ENCODE measurements at places on chromosomes 6 and 20.

GRCh38 chr20:14049111-14049510 lies 53.8 kb downstream of the MACROD2 start:
- DNase-seq, result no peak

GRCh38 chr6:16956361-16956760 lies 145.5 kb upstream of the STMND1 start:
- no peak for DNase-seq

DNA sequence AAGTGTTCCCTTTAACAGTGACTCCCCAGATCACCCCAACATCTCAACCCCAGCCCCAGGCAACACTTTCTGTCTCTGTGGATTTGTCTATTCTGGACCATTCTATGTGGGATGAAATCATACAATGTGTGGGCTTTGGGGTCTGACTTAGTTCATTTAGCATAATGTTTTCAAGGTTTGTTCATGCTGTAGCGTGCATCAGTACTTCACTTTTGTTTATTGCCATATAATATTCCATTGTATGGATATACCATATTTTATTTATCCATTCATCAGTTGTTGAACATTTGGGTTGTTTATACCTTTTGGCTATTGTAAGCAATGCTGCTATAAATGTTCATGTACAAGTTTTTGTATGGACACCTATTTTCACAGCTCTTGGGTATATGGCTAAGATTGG lies 31.0 kb downstream of the FOXF2 start:
- no peak for DNase-seq

- no peak for DNase-seq
Observed at GRCh38 chr6:161130967-161131766, 139.6 kb downstream of the MAP3K4 start.

GRCh38 chr6:18467741-18468502 lies 80.8 kb downstream of the RNF144B start:
- DNase-seq, result no peak

DNA sequence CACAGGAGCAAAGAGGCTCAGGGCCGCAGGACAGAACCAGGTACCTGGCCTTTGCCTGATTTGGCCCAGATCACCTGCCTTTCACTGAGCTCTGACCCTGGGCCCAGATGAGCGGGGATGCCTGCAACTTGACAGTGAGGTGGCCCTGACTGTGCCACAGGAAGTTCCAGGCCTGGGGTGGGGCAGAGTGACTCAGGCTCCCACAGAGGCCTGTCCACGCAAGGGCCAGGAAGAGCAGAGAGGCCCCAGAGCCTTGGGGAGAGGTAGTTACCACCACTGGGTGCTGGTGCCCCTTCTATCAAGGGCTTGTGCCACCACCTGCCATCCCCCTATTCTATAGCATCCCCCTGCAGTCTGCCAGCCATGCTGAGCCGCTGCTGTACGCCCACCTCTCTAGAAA lies 4.1 kb upstream of the NOL4L start:
- no peak for DNase-seq

DNA sequence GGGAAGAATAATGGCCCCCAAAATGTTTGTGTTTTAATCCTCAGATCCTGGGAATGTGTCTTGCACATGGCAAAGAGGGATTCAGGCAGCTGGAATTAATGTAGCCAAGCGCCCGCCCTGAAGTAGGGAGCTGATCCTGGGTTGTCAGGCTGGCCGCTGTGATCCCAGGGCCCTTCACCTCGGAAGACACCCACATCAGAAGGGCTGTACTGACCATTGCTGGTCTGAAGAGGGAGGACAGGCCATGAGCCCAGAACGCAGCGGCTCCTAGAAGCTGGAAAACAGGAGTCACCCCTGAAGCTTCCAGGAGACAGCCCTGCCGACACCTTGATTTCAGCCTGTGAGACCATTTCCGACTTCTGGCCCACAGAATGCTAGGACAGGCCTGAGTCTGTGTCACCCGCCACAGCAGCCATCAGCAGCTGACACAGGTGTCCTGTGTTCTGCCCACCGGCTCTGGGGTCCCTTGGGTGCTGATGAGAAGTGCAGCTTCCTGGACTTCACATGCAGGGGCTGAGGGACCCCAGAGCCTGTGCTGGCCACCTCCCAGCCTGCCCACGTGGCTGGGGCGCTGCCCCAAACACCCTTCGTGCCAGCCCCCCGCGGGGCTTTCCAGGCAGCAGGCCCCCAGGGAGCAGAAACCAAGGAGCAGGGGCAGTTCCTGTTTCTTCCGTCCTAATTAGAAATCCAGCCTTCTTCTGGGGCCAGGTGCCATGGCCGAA lies 86.3 kb downstream of the ERMARD start:
- no peak for DNase-seq

- peak; percentile 87 for DNase-seq
Observed at GRCh38 chr6:35297601-35298481, at the start of gene DEF6. Gene DEF6 (plus strand): TSS chr6:35297818. CDS start chr6:35297857, 39 bp downstream.

DNA sequence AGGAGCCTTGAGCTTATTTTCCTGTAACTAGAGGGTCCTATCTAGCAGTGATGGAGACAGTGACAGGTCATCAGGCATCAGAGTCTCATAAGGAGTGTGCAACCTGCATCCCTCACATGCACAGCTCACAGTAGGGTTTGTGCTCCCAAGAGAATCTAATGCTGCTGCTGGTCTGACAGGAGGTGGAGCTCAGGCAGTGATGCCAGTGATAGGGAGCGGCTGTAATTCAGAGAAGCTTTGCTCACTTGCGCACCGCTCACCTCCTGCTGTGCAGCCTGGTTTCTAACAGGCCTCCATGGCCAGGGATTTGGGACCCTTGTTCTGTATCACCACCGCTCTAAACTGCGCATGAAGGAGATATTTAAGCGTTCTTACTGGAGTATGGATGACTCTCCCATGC lies 5.3 kb downstream of the KIF25 start:
- DNase-seq, result no peak

DNA sequence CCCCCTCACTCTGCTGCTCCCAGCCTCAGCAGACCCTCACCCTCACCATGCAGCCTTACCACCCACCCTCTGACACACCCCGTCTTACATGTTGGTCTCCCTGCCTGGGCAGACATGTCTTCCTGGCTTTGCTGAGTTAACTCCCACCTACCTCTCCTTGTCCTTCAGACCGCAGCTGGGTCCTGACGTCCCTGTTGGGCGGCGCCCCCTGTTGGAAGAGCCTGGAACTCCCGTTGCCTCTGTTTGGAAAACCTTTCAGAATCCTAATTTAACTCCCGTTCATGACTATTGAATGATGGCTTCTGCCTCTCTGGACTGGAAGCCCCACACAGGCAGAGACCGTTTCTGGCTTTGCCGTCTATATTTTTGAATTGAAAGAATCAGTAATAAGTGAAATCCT lies 245.1 kb downstream of the MYLK4 start:
- DNase-seq, result no peak

GRCh38 chr20:53547664-53548239 lies 45.9 kb downstream of the ZNF217 start:
- DNase-seq, result peak; percentile 13

DNA sequence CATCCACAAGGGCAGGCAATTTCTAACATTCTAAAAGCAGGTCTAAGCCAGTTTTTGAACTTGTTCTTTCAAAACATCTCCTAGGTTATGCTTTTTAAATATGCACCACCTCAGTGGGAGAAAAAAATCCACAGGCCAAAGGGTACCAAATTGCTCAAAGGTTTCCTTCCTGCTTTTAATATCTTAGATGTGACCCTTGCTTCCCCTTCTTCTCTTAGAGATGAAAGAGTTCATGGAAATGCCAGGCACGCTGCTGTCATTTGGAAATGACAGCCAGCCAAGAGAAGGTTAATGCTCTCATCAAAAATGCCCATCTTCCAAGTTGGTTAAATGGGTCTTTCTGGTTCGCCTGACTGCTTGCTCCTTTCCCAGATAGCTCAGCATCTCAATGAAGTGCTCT lies 497.1 kb downstream of the CD83 start:
- no peak for DNase-seq

DNA sequence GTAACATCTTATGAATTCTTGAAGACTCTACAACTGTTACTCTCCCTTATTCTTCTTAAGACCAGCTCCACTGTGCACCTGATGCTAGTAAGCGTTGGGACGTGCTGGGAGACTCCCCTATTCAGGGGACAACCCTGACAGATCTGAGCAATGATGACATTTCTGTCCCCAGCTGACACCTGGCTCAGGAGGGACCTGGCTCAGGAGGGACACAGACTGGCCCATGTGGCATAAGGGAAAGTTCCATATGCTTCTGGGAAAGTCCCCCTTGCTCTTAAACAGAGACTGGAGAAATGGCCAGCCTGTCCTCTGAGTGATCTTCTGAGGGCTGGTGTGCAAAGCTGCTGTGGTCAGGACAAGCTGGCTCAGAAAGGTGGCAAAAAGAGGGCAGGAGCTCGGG lies 10.0 kb upstream of the CD93 start:
- DNase-seq, result no peak

- peak; percentile 31 for DNase-seq
Observed at GRCh38 chr6:33761922-33762629, 15.4 kb upstream of the IP6K3 start.

GRCh38 chr6:71134929-71135642 lies 153.5 kb upstream of the OGFRL1 start:
- no peak for DNase-seq

GRCh38 chr20:51489611-51490010 lies 52.9 kb downstream of the NFATC2 start:
- DNase-seq, result no peak

- no peak for DNase-seq
Observed at GRCh38 chr20:62489186-62489931, 13.6 kb upstream of the GATA5 start.

- DNase-seq, result no peak
Observed at GRCh38 chr20:41065716-41066115, 37.1 kb downstream of the TOP1 start.

DNA sequence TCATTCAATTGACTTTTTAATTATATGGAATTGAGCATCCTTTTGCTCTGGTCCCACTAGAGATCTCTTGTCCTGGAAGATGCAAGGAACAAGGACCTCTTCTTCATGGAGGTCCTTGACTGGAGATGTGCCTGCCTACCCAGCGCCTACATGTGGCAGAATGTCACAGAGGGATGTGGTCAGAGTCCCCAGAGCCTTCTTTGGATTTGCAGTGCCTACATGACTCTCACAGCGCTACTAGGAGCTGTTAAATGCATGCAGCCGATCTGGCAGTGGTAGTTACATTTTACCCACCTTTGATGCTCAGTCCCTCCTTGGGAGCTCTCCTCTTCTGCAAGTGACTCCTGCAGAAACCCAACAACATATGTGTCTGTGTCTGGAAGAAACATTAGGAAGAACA lies 51.9 kb upstream of the ADTRP start:
- DNase-seq, result no peak

- DNase-seq, result no peak
Observed at GRCh38 chr20:20366551-20366875, 1.4 kb upstream of the INSM1 start.

DNA sequence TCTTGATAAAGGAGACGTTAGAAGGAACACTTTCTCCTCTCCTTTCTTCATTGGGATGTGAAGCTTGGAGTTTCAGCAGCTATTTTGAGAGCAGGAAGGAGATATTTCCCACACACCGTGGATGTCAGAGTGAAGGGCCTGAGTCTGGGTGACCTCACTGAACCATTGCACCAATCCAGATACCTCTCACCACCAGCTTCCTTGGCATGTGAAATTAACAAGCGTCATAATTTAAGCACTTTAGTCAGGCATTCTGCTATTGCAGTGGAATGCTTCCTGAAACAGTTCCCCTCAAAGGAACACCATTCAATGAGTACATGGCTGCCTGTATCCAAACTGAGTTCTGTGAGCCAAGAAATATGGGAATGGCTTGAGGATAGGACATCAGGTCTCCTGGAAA lies 83.7 kb downstream of the CHMP4B start:
- DNase-seq, result no peak

GRCh38 chr6:87807475-87807874 lies 105.4 kb upstream of the AKIRIN2 start:
- no peak for DNase-seq

- DNase-seq, result no peak
Observed at GRCh38 chr6:106124015-106124414, 37.9 kb downstream of the PRDM1 start.

GRCh38 chr20:39100691-39101090 lies 138.5 kb downstream of the DHX35 start:
- no peak for DNase-seq

DNA sequence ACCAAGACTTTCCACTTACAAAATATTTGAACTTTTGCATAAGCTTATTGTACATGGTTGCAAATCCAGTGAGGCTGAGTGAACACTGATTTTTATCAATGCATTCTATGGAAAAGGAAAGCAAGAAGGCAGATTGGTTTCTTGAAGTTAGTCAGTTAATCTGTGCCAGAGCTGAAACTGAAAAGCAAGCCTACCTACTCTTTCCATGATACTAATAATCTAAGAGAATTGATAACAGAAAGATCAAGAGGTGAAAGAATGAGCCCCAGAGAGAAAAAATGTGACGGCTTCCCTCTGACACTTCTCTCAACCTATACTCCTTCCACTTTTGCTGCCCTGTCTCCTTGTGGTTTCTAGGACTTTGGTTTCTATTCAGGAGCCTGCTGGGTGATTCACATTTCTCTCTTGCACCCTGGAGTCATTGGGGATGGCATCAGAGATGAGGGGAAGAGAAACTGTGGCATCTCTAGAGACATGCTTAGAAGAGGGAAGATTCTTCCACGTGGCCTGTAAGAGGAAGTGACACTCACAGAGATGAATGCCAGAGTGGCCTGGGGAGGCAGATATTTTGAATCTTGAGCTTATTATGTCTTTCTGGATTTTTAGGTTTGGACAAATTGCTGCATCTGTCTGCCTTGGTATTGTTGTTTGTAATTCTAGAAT lies 158.6 kb upstream of the RIMS1 start:
- DNase-seq, result no peak

DNA sequence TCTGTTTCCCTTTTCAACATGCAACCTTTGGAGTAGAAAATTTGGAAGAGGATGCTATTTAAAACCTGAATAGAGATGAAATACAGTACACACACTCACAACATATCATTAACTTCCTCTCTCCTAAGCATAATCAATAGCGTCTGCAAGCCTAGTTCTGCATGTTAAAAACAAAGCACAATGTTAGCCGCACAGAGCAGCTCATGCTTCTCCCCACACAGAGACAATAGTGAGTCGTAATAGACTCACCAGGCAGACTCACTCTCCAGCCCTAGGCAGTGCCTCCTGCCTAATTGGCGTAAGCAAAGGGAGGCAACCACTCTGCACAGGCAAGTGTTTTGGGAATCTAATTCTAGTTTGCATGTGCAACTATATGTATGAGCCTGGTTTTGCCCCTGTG lies 45.8 kb upstream of the ARID1B start:
- no peak for DNase-seq

DNA sequence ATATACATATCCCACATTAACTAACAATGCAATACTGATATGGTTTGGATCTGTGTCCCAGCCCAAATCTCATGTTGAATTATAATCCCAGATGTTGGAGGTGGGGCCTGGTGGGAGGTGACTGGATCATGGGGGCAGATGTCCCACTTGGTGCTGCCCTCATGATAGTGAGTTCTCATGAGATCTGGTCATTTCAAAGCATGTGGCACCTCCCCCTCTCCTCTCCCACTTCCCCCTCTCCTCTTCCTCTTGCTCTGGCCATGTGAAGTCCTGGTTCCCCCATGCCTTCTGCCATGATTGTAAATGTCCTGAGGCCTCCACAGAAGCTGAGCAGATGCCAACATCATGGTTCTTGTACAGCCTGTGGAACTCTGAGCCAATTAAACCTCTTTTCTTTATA lies 71.2 kb downstream of the FYN start:
- DNase-seq, result no peak

- DNase-seq, result no peak
Observed at GRCh38 chr6:168967281-168967925, 286.2 kb downstream of the THBS2 start.

- DNase-seq, result no peak
Observed at GRCh38 chr6:64998204-64998603, 708.8 kb downstream of the EYS start.

GRCh38 chr20:1469925-1470571 lies 3.4 kb upstream of the NSFL1C start:
- DNase-seq, result no peak

Data from stimulated activated CD4-positive, alpha-beta T cell treated with anti-CD3 and anti-CD28 coated beads, Interleukin-4, amount 100 ng/mL, for 4 hours (primary cell).